ENCODE measurements at places on chromosomes 7 and 10. TPM values are rescaled to one million over a fixed set of nuclear protein-coding genes. Genes with fewer than 3 reads are reported as not detected.

DGKB gene
- total RNA-seq = not detected

GRCh38 chr7:159084069-159084801, 60.4 kb downstream of the VIPR2 start:
- no peaks in the 10 kb centered on the region for H3K27me3 ChIP-seq
- peak; percentile 61 for DNase-seq

DNA sequence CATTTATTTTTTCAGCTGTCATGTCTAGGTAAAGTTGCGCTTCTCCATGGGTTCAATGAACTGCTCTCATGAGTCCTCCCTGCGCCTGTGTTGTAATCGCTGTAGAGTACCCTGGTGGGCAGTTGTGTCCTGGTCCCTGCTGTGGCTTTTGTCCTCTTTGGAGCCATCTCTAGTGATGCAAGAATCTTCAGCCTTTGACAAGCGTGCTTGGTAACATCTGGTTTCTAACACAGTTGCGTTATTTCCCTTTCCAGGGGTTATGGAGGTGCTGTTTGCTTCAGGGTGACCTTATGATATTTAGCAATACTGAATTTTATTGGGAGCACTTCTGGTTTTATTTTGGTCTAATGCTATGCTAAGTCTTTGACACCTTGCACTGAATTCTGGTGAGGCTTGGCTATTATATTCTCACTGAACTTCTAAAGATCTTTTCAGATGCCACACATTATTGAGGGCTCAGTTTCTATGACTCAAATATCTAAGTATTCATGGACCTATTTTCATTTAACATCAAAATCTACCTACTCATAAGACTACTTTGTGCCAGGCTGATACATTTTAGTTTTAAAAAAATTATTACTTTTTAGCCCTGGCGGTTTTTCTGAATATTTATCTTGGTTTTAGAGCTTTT, 88.6 kb downstream of the FANK1 start:
- H3K4me3 ChIP-seq = no peak overlapping the region
- no peaks in the 10 kb centered on the region for H3K36me3 ChIP-seq
- H3K27me3 ChIP-seq = no peaks in the 10 kb centered on the region
- no peak overlapping the region for H3K27ac ChIP-seq
- no peaks in the 10 kb centered on the region for H3K4me1 ChIP-seq

DNA sequence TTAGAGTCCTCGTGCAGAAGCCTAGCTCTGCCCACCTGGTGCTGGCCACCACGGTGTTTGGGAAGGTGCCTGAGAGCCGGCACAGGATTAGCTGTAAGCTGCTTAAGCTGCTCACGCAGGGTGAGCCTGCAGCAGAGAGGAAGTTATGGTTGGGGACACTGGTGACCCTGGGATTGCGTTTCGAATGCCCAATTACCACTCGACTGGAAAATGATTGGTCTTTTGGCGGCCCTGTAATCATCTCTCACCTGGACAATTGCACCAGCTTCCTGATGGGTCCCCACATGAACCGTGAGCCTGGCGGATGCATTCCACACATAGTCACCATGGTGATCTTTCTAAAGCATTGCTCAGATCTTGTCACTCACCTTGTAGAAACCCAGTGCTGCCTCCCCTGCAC, 442.3 kb upstream of the ZMIZ1 start:
- no peak overlapping the region for H3K27ac ChIP-seq
- H3K27me3 ChIP-seq = no peaks in the 10 kb centered on the region
- H3K4me3 ChIP-seq = no peak overlapping the region

EIF3A gene
- 96.9 TPM for total RNA-seq

- no peaks in the 10 kb centered on the region for H3K36me3 ChIP-seq
- no peak overlapping the region for H3K27ac ChIP-seq
- H3K4me3 ChIP-seq = no peak overlapping the region
- peaks cover 6% of the 10 kb centered on the region for H3K27me3 ChIP-seq
Measured at GRCh38 chr10:101189461-101190401, 39.5 kb downstream of the LBX1 start.

DNA sequence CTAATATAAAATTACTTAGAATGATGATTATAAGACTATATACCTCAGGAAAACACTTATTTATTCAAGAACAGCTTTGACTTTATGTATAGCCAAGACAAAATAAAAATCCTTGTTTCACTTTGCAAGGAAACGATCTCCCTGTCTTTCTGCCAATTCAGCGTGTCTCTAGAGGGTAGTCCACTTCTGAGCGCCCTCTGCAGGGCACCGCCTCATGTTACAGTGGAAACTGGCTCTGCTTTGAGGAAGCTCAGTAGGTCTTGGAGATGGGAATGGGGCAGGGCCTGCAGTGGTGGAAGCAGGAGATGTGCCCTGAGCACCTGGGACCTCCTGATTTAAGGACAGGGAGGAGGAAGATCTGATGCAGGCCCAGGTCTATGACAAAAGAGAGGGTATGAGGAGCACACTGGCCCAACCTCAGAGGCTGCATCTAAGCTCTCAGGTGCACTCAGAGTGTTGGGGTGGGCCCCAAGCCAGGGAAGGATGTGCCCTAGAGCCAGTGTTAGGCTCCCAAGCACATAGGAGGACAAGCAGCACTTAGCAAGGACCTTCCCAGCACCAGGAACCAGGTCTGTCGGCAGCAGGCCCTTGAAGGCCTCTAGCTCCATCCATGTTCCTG, 481.0 kb downstream of the TNS3 start:
- no peak overlapping the region for H3K4me3 ChIP-seq
- DNase-seq = peak; percentile 80
- no peak overlapping the region for H3K27ac ChIP-seq
- no peaks in the 10 kb centered on the region for H3K4me1 ChIP-seq
- no peaks in the 10 kb centered on the region for H3K36me3 ChIP-seq

MBL2 gene
- not detected for total RNA-seq

GRCh38 chr10:121088524-121088923, 237.4 kb downstream of the WDR11 start:
- H3K36me3 ChIP-seq = no peaks in the 10 kb centered on the region
- no peak overlapping the region for H3K4me3 ChIP-seq
- H3K4me1 ChIP-seq = no peaks in the 10 kb centered on the region
- H3K27me3 ChIP-seq = no peaks in the 10 kb centered on the region
- no peak for DNase-seq

GDF2 gene
- not detected for total RNA-seq

CLDN4 gene
- total RNA-seq = 103 TPM

ABCB1 gene
- 7.5 TPM for total RNA-seq

NME8 gene
- total RNA-seq = 2.1 TPM

DNA sequence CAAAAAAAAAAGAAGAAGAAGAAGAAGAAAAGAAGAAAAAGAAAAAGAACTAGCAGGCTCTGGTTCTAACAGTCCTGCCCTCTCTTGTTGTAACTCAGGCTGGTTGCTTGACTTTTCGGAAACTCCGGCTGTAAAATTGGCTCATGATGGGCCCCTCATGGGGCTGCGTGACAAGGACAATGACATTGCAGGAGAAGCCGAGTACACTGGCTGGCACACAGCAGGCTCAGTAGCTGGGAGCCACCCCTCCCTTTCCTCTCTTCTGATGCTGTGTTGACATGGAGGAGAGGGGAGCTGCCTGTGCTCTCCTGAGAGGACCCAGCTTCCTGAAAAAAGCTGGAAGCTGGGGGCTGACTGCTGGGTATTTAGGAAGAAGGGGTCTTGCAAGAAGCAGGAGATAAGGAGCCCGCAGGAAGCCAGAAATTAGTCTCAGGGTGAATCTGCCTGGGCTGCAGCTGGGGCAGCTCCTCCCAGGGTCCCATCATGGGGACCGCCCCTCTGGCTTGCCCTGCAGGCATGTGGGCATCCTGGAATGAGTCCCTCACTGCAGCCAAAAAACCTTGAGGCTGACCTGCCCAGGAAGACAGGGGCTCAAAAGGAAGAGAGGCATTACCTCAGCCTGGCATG, 14.6 kb upstream of the GPR26 start:
- no peaks in the 10 kb centered on the region for H3K36me3 ChIP-seq
- no peaks in the 10 kb centered on the region for H3K4me1 ChIP-seq
- no peaks in the 10 kb centered on the region for H3K27me3 ChIP-seq
- no peak overlapping the region for H3K4me3 ChIP-seq
- H3K27ac ChIP-seq = no peak overlapping the region

- H3K27me3 ChIP-seq = no peaks in the 10 kb centered on the region
- H3K36me3 ChIP-seq = no peaks in the 10 kb centered on the region
- H3K4me1 ChIP-seq = no peaks in the 10 kb centered on the region
- DNase-seq = no peak
- no peak overlapping the region for H3K27ac ChIP-seq
Measured at GRCh38 chr7:18356191-18356645, 139.3 kb upstream of the HDAC9 start.

GRCh38 chr7:8121243-8121642, 140.7 kb downstream of the ICA1 start:
- no peaks in the 10 kb centered on the region for H3K4me1 ChIP-seq
- DNase-seq = no peak
- no peak overlapping the region for H3K4me3 ChIP-seq
- no peaks in the 10 kb centered on the region for H3K27me3 ChIP-seq
- H3K36me3 ChIP-seq = peaks cover 6% of the 10 kb centered on the region

CCDC186 gene
- 33.3 TPM for total RNA-seq

- no peaks in the 10 kb centered on the region for H3K36me3 ChIP-seq
- H3K27me3 ChIP-seq = no peaks in the 10 kb centered on the region
- H3K27ac ChIP-seq = no peak overlapping the region
- H3K4me3 ChIP-seq = no peak overlapping the region
- DNase-seq = no peak
Measured at GRCh38 chr10:44470784-44471183, 85.9 kb upstream of the CXCL12 start.

GRCh38 chr7:30699706-30700495, 17.6 kb upstream of the CRHR2 start:
- no peak for DNase-seq
- no peak overlapping the region for H3K27ac ChIP-seq
- H3K4me1 ChIP-seq = peaks cover 6% of the 10 kb centered on the region
- H3K4me3 ChIP-seq = no peak overlapping the region
- H3K36me3 ChIP-seq = no peaks in the 10 kb centered on the region

DIP2C gene
- total RNA-seq = 17.3 TPM

DNA sequence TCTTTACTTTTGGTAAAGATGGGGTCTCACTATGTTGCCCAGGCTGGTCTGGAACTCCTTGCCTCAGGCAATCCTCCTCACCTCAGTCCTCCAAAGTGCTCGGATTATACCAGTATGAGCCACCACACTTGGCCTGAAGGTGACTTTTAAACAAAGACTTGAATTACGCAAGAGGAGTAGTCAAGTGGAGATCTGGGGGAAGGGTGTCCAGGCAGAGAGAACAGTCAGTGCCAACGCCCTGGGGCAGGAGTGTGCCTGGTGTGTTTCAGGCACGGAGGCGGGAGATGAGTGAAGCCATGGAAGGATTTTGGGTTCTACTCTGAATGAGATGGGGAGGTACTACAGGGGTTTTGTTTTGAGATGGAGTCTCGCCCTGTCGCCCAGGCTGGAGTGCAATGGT, 82.6 kb upstream of the NPTX2 start:
- no peaks in the 10 kb centered on the region for H3K4me1 ChIP-seq
- no peaks in the 10 kb centered on the region for H3K36me3 ChIP-seq
- H3K27ac ChIP-seq = no peak overlapping the region
- H3K27me3 ChIP-seq = no peaks in the 10 kb centered on the region
- no peak overlapping the region for H3K4me3 ChIP-seq
- no peak for DNase-seq

DNA sequence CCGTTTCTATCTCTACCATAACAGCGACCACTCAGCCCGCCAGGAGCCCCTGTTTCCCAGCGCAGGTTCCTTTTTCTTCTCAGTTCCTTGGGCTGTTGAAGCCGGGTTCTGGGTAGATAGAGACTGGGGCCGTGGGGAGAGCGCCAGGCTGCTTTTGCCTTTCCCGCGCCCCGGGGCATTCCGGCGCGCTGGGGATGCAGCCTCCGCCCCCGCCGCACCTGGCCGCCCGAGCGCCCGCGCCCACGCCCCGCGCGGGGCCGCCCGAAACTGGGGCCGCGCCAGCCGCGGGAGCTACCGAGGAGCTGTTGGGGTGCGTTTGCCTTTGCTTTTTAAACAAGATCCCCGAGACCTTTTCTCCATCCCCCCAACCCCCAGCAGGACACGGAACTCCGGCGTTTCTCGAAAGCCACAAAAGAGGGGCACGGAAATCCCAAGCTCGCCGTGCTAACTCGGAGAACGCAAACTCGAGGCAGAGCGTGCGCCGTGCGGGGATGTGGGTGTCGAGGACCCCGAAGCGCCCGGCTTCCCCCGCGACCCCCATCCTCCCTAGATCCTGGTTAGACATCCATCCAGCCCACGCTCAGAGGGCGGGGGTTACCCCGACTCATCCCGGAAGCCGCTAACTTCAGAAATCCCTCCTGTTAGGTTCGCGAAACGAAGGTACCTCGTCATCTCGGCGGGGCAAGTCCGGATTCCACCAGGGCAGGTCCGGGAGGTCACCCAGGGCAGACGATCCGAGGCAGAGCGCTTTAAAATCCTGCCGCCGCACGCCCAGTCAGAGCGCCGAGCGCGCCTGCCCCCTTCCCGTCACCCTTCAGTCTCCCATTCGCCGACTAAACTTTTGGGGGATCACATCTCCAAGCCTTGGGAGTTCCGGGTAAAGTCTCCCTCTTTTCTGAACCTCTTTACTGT, 1.0 kb downstream of the GRM8 start:
- peak overlapping the region; percentile 83 for H3K4me3 ChIP-seq
- H3K27ac ChIP-seq = no peak overlapping the region

GRCh38 chr10:2251631-2252030, 514.3 kb upstream of the ADARB2 start:
- H3K27me3 ChIP-seq = no peaks in the 10 kb centered on the region
- no peak for DNase-seq
- no peaks in the 10 kb centered on the region for H3K4me1 ChIP-seq
- H3K4me3 ChIP-seq = no peak overlapping the region
- H3K36me3 ChIP-seq = no peaks in the 10 kb centered on the region
- H3K27ac ChIP-seq = no peak overlapping the region

- no peaks in the 10 kb centered on the region for H3K36me3 ChIP-seq
- no peak for DNase-seq
- H3K4me1 ChIP-seq = peaks cover 35% of the 10 kb centered on the region
- H3K27ac ChIP-seq = no peak overlapping the region
Measured at GRCh38 chr10:125011926-125012705, 70.2 kb downstream of the ZRANB1 start.

GRCh38 chr10:84193846-84194423, 402 bp upstream of the CDHR1 start:
- peak overlapping the region; percentile 45 for H3K4me3 ChIP-seq
- no peaks in the 10 kb centered on the region for H3K36me3 ChIP-seq
- peaks cover 44% of the 10 kb centered on the region for H3K27me3 ChIP-seq
- H3K4me1 ChIP-seq = peaks cover 5% of the 10 kb centered on the region

SLC26A4 gene
- total RNA-seq = 1.0 TPM

PCLO gene
- total RNA-seq = 5.3 TPM

GPR22 gene
- not detected for total RNA-seq

GRCh38 chr7:17985473-17986239, 42.0 kb downstream of the PRPS1L1 start:
- H3K36me3 ChIP-seq = no peaks in the 10 kb centered on the region
- no peaks in the 10 kb centered on the region for H3K27me3 ChIP-seq
- no peaks in the 10 kb centered on the region for H3K4me1 ChIP-seq

DNA sequence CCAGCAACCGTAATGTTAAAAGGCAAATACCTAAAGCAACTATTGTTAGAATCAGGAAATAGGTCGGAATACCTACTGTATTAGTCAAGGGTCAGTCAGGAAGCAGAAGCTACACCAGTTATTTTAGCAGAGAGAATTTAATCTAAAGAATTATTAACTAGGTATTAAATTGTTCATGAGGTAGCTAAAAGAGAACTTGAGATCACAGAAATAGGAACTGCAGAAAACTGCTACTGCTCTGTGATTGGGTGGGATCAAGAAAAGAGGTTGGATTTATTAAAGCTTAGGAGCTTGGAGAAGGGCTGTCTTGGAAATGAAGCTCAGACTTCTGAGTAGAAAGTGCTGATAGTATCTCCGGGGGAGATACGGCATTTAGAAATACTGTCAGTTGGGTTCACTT, 20.0 kb upstream of the ZNF438 start:
- H3K36me3 ChIP-seq = no peaks in the 10 kb centered on the region
- DNase-seq = no peak
- H3K4me1 ChIP-seq = no peaks in the 10 kb centered on the region
- H3K27ac ChIP-seq = no peak overlapping the region
- H3K4me3 ChIP-seq = no peak overlapping the region

All from upper lobe of right lung (tissue), 1 donor.